ENCODE measurements at places on chromosomes 11 and 22.

DNA sequence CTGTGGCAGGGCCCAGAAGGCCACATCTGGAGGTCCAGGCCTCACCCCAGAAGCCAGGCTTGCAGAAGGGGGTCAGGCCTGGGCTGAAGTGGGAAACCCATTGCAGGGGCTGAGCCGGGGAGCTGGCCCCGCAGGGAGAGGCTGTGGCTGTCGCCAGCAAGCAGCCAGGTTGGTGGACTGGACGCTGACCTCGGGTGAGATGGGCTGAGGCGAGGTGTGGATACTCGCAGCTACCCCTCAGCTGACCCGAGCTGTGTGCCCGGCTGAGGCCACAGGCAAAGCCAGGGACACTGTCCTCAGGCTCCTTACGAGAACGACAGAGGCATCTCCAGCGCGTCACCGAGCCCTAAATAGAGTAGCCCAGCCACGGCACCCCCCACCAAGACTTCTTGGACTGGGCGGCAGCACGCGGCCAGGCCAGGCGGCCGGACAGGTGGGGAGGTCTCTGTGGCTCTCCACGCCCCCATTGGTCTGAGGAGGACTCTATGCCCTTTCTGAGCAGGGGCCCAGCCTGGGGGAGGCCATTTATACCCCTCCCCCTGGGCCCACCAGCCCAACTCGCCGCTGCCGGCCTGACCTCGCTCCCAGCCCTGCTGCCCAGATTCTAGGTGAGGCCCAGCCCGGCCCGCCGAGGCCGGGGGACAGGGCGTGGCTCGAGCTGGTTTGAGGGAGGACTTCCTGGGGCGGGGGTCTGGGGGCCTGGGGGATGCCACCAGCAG is at the start of gene TNNI2:
Gene TNNI2 (plus strand): TSS at position 556 of the 719 bp plus-strand sequence. CDS start 716 bp downstream, outside the sequence.
- no peak for DNase-seq

- DNase-seq = no peak
Measured at GRCh38 chr11:2581931-2582350, 117.9 kb downstream of the KCNQ1OT1 start.

DNA sequence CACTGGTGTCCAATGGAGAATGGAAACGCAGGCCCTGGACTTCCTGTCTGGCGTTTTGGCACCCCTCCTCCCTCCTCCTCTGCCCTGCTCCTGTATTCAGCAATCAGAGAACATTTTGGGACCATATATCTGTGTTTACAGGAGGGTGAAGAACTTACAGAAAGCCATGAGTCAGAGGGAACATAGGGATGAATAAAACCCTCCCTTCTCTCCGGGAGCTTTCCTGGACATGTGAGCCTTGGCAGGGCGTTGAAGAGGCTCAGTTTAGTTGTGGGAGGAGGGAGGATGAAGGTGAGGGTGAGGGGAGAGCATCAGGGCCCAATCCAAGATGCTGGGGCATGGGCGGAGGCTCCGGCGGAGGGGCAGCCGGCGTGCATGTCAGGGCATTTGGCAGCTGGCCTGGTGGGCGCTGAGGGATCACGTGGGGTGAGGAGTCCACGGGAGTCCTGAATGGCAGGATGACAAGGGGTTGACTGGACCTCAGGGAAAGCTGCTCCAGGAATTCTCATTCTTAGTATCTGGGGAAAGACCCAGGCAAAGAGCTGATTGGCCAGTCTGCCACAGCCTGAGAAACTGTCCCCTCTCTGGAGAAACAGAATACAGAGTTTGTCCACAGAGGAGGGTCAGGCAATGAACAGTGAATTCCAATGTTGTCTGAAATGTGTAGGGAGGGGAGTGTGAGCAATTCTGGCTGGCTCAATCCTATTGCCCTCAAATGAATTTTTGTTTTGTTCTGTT is 28.9 kb downstream of the MICAL2 start:
- no peak for DNase-seq

DNA sequence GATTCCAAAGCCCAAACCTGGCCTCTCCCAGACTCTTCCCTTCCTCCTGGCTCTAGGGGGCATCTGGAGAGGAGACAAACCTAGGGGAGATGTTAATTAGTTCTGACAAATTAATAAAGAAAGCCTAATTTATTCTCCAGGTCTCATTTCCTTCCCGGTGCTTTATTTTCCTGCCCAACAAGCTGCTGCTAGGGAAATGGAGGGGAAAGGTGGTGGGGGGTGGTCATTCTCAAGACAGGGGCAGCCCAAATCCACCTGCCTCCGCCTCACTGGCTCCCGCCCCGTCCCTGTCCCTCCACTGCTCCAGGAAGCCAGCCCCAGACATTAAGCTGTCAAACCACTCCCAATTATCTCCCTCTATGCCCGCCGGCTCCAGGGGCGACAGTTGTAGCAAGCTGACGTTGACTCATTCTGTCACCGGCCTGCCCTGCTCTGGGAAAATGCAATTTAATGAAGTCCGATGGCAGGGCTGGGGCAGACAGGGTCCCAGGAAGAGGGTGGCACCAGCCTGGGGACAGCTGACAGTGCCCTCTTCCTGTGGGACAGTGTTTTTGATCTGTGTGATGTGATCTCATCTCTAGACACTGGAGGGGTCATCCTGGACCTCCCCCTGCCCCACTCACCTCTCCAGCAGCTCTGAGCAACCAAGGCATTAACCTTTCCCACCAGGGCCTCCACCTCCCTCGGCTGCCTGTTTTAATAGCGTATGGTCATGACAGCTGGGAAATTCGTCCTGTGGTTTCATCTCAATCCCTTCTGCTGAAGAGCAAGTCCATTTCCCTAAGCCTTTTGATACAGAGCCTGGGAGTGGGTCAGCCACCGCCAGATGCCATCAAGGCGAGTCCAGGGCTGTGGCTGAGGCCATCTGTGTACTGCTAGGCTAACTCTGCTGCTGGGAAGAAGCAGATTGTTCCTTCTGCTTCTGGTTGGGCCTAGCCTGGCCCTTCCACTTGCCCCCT is 27.1 kb downstream of the NECTIN1 start:
- no peak for DNase-seq

All from germinal center (tissue), 1 donor.